NCI-H146 (cell line): ENCODE measurements at places on chromosomes 4 and X.

DNA sequence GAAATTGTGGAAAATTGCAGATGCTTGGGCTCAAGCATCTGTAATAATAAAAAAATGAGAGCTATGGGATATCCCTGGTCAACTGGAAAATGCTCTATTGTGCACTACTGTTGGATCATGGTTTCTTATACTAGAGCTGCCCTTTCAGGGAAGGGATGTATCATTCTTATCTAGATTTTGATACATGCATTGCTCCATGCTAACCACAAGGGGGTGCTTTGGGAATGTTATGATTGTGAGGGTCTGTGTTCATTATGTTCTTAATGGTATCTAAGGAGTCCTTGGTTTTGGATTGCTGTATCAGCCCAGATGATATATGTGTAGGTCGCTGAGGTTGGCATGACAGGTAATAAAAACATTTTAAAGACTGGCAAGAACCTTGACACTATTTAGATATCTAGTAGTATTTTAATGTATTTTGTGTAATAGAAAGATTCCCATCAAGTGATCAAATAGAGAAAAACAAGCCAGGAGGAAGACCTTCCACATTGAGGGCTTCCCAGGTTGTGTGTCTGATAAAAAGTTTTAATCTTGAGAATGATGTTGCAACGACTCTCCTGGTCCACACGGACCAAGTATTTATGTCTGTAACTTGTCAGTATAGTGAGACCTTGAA lies 49.2 kb upstream of the TLR2 start:
- peak; percentile 4 for DNase-seq

DNA sequence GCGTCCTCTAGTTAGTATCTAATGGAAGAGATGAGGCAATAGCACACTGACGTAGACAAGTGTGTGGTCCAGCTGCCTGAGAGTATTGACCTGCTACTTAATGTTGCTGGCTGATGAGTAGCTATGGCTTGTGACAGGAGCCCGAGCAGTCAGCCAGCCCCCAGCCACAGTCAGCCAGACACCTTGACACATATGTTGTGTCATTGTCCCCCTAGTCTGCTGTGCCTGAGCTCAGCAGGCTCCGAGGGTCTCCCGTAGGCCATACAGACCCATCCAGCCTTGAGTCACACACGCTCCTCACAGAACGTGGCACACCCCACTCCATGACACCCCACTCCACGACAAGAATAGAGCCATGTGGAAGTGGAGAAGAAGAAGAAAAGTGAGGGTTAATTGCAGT lies 362.1 kb downstream of the UNC5C start:
- no peak for DNase-seq

DNA sequence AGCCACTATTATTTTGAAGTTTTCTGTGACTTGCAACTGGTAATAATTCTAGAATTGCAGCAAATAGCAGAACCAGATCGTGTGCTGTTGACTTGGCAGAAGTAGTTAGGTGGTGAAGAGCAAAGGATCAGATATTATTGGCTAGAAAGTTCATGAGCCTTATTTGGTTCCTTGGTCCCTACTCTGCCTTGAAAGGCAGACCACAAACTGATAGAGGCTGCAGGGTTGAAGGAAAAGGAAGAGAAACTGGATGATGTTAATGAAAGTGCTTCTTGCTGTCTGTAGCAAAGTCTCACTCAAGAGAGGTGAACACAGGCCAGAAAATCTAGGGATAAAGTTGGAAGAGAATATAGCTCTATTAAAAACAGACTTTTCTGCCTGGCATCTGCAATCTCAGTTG lies 41.2 kb upstream of the RNF150 start:
- DNase-seq: no peak

DNA sequence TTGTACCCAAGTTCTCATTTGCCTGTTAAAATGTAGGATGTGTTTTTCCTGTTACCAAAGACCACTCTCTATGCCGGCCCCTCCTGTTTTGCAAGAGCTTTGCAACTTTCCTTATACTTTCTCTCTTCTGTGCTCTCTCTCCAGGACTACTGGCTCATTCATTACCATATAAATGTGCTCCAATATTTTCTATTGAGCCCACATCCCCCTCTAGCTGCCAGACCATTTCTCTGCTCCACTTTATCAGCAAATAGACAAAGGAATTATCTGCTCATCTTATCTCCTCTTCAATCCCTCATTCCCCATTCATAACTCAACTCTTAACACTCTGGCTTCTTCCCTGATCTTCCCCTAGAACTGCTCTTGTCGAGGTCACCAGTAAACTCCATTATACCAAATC lies 33.6 kb downstream of the RPGR start:
- no peak for DNase-seq

DNA sequence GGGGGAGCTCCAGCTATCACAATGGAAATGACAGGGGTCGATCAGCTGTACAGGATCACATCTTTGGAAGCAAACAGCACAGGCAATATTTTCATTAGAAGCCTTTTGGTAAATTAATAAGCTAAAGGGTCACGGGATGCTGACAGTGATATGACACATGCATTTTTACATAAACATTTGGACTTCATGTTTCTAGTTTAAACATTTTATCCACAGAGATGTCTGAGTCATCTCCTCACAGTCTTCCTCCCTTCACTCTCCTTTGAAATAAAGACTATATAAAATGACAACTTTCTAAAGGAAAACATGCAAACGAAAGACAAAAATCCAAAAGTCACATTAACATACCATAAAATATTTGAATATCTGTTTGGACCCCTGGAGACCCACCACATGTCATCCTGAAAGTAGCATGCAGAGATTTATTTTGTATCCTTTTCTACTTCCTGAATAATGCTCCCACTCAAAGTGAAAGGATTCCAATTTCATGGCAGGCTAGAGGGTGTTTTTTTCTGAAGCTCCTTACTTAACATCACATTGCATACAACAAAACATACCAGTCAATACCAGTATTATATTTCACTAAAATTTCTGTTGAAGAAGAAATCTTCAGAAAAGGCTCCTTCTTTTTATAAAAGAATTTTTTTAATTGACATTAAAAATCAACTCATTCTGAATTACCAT lies 200.1 kb upstream of the PPARGC1A start:
- DNase-seq: no peak

DNA sequence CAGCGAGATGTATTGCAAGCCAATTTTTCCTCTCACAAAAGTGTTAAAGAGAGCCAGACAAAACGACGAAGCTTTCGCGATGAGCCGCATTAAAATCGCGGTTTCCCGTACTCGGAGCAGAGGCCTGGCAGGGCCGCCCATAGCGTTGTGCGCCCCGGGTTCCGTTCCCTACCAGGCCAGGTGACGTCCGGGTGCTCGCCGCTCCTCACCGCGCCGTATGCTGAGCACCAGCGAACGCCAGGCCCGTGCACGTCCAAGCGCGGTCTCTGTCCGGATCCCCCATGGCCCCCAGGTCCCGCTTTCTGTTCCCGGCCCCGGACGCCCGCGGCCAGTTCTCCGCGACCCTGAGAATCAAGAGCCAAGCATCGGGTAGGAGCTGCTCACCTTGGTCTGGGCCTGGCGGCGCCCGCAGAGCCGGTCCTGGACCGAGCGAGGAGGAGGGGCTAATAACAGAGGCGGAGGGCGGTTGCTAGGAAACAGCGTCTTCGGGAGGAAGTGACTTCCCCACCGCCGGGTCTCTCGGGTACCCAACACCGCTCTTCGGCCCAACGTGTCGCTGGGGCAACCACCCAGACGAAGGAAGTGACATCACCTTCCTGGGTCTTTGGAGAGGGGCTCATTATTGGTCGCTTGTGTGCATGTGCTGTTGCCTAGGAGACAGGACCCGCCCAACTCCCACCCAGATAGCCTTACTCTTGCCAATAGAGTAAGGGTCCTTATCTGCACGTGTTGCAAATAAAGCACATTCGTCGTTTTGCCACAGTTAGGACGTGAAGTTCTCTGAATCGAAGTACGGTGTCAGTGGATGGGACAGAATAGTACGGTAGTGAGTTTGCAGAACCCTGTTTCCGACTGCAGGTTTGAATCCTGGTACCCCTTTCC lies at the start of gene MAP9:
MAP9 (minus strand) TSS at position 579 of the 882 bp plus-strand sequence. CDS start 1,115 bp downstream, outside the sequence.
- peak; percentile 97 for DNase-seq

GRCh38 chr4:40825014-40825838 lies 75.5 kb downstream of the NSUN7 start:
- no peak for DNase-seq
